Dermis lymphatic vessel endothelial cell (primary cell): ENCODE measurements at places on chromosomes 1 and 21. TPM values are rescaled to one million over a fixed set of nuclear protein-coding genes. Genes with fewer than 3 reads are reported as not detected.

The EXTL1 gene
- not detected in 2 replicates for total RNA-seq

The S100A10 gene
- total RNA-seq: 190 and 241 TPM in 2 replicates

The VWA5B1 gene
- total RNA-seq: not detected in 2 replicates

The TP73 gene
- not detected in 2 replicates for total RNA-seq

The NMNAT1 gene
- 15.6 and 18.4 TPM in 2 replicates for total RNA-seq

The ADARB1 gene
- 20.2 and 21.2 TPM in 2 replicates for total RNA-seq

The OR2AK2 gene
- not detected in 2 replicates for total RNA-seq
